ENCODE measurements at places on chromosomes 13 and 19.

DNA sequence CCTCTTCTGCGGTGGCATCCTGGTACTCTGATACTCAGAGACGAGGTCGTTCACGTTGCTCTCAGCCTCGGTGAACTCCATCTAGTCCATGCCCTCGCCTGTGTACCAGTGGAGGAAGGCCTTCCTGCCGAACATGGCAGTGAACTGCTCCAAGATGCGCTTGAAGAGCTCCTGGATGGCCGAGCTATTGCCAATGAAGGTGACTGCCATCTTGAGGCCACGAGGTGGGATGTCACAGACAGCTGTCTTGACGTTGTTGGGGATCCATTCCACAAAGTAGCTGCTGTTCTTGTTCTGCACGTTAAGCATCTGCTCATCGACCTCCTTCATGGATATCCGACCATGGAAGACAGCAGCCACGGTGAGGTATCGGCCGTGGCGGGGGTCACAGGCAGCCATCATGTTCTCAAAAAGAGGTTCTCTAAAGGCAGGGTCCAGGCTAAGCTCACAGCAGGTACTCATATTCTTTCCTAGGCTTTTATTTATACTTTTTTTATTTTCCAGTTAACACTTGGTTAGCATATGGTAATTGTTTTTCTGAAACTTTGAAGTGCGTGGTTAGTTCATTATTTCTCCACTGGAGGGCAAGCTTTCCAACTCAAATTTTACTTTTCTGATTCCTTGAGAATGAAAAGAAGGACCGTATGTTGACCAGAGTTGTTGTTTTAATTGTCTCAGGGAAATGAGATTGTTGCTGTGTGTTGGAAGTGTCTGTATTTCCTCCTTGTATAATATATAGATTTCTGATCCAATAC lies 72.4 kb upstream of the RGCC start:
- no peak for DNase-seq
- no peak overlapping the region for H3K4me3 ChIP-seq
- no peak overlapping the region for H3K27ac ChIP-seq
- H3K4me1 ChIP-seq = no peaks in the 10 kb centered on the region
- no peaks in the 10 kb centered on the region for H3K36me3 ChIP-seq

- H3K4me1 ChIP-seq = peaks cover 2% of the 10 kb centered on the region
- no peak for DNase-seq
- H3K27me3 ChIP-seq = no peaks in the 10 kb centered on the region
- H3K4me3 ChIP-seq = no peak overlapping the region
- H3K27ac ChIP-seq = no peak overlapping the region
These were observed 127.9 kb downstream of the KCTD12 start for GRCh38 chr13:76758257-76758656.

GRCh38 chr13:101726681-101727080 lies 274.2 kb downstream of the ITGBL1 start:
- no peak overlapping the region for H3K27ac ChIP-seq
- H3K4me1 ChIP-seq = no peaks in the 10 kb centered on the region
- H3K36me3 ChIP-seq = no peaks in the 10 kb centered on the region
- H3K4me3 ChIP-seq = no peak overlapping the region

DNA sequence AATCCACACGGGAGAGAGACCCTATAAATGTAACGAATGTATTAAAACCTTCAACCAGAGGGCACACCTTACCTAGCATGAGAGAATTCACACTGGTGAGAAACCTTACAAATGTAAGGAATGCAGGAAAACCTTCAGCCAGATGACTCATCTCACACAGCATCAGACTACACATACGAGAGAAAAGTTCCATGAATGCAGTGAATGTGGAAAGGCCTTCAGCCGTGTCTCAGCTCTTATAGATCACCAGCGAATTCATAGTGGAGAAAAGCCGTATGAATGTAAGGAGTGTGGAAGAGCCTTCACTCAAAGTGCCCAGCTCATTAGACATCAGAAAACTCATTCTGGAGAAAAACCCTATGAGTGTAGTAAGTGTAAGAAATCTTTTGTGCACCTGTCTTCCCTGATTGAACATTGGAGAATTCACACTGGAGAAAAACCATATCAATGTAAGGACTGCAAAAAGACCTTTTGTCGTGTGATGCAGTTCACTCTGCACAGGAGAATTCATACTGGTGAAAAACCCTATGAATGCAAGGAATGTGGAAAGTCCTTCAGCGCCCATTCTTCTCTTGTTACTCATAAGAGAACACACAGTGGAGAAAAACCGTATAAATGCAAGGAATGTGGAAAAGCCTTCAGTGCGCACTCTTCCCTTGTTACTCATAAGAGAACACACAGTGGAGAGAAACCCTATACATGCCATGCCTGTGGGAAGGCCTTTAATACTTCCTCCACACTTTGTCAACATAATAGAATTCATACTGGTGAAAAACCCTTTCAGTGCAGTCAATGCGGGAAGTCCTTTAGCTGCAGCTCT lies 16.0 kb downstream of the ZNF582 start:
- no peak for DNase-seq
- no peak overlapping the region for H3K4me3 ChIP-seq
- no peaks in the 10 kb centered on the region for H3K4me1 ChIP-seq
- H3K36me3 ChIP-seq = peaks cover 49% of the 10 kb centered on the region
